Skin of body (tissue), 3 donors: ENCODE measurements at places on chromosomes 2 and 18. TPM values are rescaled to one million over a fixed set of nuclear protein-coding genes. Genes with fewer than 3 reads are reported as not detected.

Gene LYG2
- 16.5 TPM for total RNA-seq

Gene ATP8B1
- 23.0 TPM for total RNA-seq

Gene CLASP1
- 68.2 TPM for total RNA-seq

Gene CD8B
- total RNA-seq = 0.59 TPM

Gene GBX2
- total RNA-seq = not detected

Gene CNTNAP5
- total RNA-seq = 0.10 TPM

Gene CHAC2
- total RNA-seq = 1.4 TPM

Gene RGPD3
- total RNA-seq = 0.30 TPM

Gene NPPC
- 1.7 TPM for total RNA-seq

Gene HADHA
- total RNA-seq = 136 TPM

Gene ZNF396
- total RNA-seq = 1.6 TPM

Gene PDE11A
- total RNA-seq = 0.39 TPM

Gene EHBP1
- 96.0 TPM for total RNA-seq

Gene SPAG16
- 34.9 TPM for total RNA-seq

Gene NOL4
- total RNA-seq = 1.3 TPM

Gene ALPG
- total RNA-seq = not detected

Gene RAB31
- total RNA-seq = 31.1 TPM

Gene SAG
- total RNA-seq = not detected

Gene RTP5
- not detected for total RNA-seq

Gene CNRIP1
- total RNA-seq = 15.3 TPM

Gene MATN3
- 0.30 TPM for total RNA-seq
